ENCODE measurements at places on chromosomes 4 and X.
A peak's percentile ranks its signal among the peaks of the same experiment; 100 is the strongest.

GRCh38 chr4:114334884-114335330, 263.7 kb upstream of the UGT8 start:
- no peak for DNase-seq

GRCh38 chrX:47179221-47179927, 14.3 kb upstream of the UBA1 start:
- peak; percentile 54 for DNase-seq

DNA sequence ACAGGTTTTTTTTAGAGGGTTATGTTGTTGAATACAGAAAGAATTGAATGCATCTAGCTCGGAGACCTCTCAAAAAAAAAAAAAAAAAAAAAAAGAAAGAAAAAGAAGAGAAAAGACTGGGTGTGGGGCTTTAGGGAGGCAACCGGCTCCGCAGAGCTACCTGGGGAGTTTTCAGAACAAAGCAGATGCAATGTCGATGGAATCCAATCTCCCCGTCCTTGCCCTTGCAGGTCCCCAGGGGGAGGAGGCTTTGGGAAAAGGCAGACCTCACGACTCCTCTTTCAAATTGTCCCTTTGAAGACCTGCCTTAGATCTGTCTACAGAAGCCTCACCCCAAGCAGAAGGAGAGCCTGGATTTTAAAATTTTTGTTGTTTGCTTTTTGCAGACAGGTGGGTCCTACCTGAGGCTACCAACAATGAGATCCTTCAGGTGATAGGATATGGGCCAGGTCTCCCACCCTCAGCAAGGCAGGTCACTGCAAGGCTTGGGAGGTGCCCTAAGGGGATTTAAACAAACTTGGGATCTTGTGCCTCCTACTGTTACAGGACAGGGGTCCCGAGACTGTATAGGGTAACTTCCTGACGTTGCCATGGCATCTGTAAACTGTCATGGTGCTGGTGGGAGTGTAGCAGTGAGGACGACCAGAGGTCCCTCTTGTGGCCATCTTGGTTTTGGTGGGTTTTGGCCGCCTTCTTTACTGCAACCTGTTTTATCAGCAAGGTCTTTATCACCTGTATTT, 75.2 kb upstream of the PRKX start:
- DNase-seq: no peak

- DNase-seq: no peak
Observed at GRCh38 chr4:156290811-156291210, 337.1 kb upstream of the CTSO start.

DNA sequence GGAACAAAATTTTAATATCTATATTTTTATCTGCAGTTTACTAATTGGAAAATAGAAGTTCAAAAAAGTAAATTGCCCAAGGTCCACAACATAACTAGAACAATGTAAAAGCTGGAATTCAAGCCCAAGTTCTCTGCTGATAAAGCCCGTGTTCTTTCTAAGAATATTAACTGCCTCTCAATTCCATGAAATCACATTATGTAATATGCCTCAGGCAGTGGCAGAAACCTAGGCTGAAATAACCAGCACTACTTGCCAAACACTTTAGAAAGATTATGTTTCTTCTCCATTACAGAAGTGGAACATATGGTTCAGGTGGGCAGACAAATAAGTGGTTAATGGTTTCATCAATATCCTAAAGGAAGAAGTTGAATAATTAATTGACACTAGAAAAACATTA, 56.7 kb upstream of the ADGRL3 start:
- DNase-seq: no peak

GRCh38 chrX:107684956-107685385, 56.7 kb downstream of the PRPS1 start:
- peak; percentile 78 for DNase-seq

DNA sequence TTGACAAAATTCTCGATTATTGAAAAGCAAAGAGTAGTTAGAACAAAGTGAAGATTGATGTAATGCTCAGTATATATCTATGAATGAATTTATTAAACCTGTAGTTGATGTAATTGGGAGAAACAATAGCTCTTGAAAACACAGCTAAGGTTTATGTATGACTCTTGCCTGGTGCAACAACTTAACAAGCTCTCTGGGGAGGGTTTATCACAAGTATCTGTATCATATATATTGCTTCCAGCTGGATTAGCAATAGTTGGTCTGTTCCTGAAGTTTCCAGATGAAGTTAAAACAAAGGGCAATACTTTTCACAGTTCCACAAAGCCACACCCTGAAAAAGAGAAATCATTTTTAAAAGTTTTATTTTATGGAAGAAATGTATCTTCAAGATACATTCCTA, 91.4 kb downstream of the ARSJ start:
- DNase-seq: no peak

- no peak for DNase-seq
Observed at GRCh38 chr4:13527192-13527980, 16.9 kb downstream of the NKX3-2 start.

GRCh38 chr4:680551-680927, 6.2 kb downstream of the MYL5 start:
- DNase-seq: no peak

All from left ventricle myocardium inferior (tissue), 1 donor.